ENCODE measurements at places on chromosomes 16 and 17. TPM values are rescaled to one million over a fixed set of nuclear protein-coding genes. Genes with fewer than 3 reads are reported as not detected.

GNAO1 gene
- 3.4 TPM for total RNA-seq

KRT31 gene
- total RNA-seq: not detected

GRCh38 chr17:19539040-19539399 is 5.4 kb downstream of the SLC47A1 start:
- no peak for DNase-seq

DNA sequence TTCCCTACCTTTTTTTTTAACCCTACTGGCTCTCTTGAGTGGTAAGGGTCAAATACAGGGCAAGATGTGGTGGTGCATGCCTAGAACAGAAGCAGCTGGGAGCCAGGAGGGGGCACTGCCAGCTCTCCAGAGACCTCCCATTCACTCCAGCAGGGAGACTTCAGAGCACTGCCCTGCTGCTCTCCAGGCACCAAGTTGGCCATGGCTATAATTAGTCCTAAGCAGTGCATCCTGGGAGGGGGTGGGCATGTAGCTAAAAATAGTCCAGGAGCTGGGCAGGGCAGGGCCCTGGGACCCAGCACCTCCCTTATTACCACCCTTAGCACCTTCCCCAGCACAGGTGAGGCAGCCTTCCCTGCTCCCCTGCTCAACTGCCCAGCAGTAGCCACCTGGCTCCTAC is 3.5 kb downstream of the CORO6 start:
- peak; percentile 63 for DNase-seq

GRCh38 chr16:56119133-56119532 is 72.2 kb upstream of the GNAO1 start:
- DNase-seq: no peak

- DNase-seq: peak; percentile 96
Measured at GRCh38 chr16:31459687-31460581, 633 bp downstream of the ARMC5 start.

KCNH4 gene
- 0.12 TPM for total RNA-seq

ZSWIM7 gene
- 27.2 TPM for total RNA-seq

DNA sequence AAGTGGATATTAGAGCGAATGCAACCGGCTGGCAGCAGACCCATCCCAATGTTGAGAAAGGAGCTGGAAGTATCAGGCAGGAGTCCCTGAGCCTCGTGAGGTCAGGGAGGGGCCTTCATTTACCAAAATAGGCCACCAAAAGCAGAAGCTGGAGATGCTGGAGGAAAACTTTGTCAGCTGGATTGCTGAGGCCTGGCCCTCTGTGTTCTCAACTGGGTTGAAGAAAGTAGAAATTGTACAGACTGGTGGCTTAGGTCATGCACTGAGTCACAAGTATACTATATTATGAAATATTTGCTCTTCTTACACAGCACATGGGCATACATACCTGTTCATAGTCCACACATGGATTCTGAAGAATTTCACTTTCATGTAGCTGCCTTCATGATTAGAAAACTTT is 23.2 kb upstream of the TEKT3 start:
- DNase-seq: no peak

KRTAP4-5 gene
- total RNA-seq: not detected

DNA sequence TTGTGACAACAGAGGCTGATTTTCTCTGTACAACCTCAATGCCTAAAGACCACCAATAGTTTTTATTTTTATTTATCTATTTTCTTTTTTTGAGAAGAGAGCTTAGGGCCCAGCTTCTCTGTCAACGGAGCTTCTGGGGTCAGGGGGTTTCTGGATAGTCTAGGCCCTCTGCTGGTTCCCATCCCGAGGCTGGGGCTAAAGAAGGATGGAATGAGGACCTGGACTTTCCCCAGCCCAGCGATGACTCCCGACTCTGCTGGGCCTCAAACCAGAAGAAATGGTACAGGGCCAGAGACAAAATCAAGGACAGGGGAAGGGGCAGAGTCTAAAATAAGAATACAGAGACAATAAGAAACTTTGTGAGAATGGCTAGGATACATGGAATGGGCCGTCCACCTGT is 5.7 kb upstream of the TSPOAP1 start:
- no peak for DNase-seq

GRCh38 chr17:36777118-36777517 is 160.2 kb upstream of the LHX1 start:
- no peak for DNase-seq

C16orf92 gene
- total RNA-seq: not detected

DNA sequence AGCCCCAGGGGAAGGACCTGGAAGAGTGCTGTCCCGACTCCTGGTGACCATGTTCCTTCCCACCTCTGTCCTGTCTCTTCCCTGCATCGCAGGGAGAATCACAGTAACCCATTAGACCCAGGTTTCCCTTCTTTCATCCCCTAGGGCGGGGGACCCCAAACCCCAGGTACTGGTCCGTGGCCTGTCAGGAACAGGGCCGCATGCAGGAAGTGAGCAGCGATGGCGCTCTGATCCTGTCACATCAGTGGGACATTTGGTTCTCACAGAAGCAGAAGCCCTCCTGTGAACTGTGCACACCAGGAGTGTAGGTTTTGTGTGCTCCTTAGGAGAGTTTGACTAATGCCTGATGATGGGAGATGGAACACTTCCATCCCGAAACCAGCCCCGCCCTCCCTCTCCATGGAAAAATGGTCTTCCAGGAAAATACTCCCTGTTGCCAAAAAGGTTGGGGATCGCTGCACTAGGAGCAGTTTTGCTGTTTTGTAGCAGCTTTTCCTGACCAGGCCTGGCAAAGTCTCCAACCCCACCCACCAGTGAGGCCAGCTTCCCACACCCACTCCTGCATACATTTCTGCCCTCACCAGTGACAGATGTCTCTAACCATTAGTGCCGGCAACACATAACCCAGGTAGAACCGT is 10.5 kb downstream of the MNT start:
- no peak for DNase-seq

DNA sequence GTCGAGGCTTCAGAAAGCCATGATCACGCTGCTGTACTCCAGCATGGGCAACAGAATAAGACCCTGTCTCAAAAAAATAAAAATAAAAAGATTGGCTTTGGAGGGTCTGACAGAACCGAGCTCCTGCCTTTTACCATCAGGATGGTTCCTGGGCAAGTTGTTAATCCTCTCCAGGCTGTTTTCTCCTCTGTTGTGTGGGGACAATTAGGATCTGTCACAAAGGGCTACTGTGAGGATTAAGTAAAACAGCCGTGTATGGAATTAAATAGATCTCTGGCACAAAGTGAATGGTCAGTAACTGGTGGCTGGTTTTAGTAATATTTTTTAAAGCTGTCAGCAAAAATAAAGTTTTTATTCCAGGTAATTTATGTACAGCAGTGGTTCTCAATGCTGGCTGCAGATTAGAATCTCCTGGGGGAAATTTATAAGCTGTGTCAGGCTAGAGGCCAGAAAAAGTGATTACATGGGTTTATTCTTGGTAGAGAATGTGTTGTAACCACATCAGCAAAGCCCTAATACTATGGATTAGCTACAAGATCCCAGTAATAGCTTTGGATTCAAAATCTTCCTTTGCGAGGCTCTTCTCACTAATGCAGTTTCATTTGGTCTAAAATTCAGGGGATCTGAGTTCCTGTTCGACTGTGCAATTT is 47.2 kb downstream of the GPRC5B start:
- DNase-seq: no peak

- DNase-seq: no peak
Measured at GRCh38 chr17:16981928-16982327, 10.0 kb upstream of the TNFRSF13B start.

- DNase-seq: no peak
Measured at GRCh38 chr17:4584917-4585637, 748 bp downstream of the SMTNL2 start.

DNA sequence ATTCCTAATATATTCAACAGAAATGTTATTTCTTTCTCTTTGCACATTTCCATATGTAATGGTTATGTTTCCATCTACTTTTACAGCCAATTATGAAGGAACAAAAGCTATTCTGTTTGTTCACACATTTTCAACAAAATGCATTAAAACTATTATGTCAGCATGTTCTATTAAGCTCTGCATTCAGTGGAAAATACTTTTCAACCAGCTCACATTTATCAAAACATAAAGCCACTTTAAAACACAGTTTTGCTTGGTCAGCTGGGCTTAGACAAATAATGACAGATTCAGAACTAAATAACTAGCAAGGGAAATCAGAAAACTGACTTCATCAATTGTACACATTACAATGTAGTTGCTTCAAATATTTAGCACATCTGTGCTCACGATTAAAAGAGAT is 6.9 kb downstream of the SALL1 start:
- no peak for DNase-seq

SULT1A4 gene
- 2.9 TPM for total RNA-seq

- DNase-seq: no peak
Measured at GRCh38 chr16:3173892-3174617, 13.9 kb upstream of the OR1F1 start.

PPP1R27 gene
- total RNA-seq: not detected

- no peak for DNase-seq
Measured at GRCh38 chr17:83117583-83117982, 38.2 kb downstream of the METRNL start.

- DNase-seq: no peak
Measured at GRCh38 chr17:82696916-82697807, 1.3 kb downstream of the RAB40B start.

- DNase-seq: no peak
Measured at GRCh38 chr17:35991075-35991474, 4.5 kb upstream of the CCL14 start.

GRCh38 chr17:73069841-73070240 is 22.6 kb downstream of the SLC39A11 start:
- no peak for DNase-seq

- no peak for DNase-seq
Measured at GRCh38 chr16:27311448-27311830, 2.3 kb upstream of the IL4R start.

GRCh38 chr17:29169806-29170591 is 10.2 kb downstream of the MYO18A start:
- no peak for DNase-seq

- no peak for DNase-seq
Measured at GRCh38 chr16:27551036-27551435, 1.1 kb downstream of the KATNIP start.

HOXB8 gene
- 0.24 TPM for total RNA-seq

- DNase-seq: peak; percentile 85
Measured at GRCh38 chr16:89602273-89602951, 11.0 kb upstream of the DPEP1 start.

SLC39A11 gene
- total RNA-seq: 7.9 TPM

DNA sequence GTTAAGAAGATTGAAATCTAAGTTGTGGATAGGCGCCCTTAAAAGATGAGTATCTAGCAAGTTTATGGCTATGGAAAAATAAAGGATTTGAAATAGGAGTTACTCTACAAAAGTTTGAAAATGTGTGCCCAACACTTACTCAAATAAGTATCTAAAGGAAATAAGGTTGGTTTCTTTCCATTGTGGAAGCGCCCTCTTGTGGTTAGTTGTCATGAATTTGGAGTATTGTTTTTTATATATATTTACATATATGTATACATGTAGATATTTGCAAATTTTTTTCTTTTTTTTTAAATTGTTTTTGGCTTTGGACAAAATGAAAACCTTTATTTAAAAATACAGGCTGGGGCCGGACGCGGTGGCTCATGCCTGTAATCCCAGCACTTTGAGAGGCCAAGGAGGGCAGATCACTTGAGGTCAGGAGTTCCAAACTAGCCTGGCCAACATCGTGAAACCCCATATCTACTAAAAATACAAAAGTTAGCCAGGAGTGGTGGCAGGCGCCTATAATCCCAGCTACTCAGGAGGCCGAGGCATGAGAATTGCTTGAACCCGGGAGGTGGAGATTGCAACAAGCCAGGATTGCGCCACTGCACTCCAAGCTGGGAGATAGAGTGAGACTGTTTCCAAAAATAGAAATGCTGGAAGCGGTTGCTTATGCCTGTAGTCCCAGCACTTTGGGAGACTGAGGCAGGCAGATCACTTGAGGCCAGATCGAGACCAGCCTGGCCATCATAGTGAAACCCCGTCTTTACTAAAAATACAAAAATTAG is 24.0 kb upstream of the VPS4A start:
- DNase-seq: peak; percentile 58

DNA sequence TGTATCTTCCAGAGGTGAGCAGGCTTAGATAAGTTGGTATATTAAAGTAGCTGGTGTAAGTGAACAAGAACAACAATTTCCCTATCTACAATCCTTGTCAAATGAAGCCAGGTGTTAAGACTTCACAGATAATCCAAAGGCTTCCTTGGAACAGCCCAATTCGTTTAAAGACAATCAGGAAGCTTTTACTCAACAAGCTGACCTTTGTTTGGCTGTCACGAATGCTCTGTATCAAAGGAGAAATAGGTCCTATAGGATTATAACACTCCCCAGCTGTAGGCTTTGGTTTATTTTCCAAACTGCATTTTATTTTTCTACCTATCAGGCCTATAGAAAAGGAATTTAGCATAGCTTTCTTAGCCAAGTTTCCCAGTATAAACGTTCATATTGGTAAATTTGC is 766.5 kb upstream of the GOT2 start:
- no peak for DNase-seq
